Esophagus muscularis mucosa (tissue), 4 donors: ENCODE measurements at places on chromosomes 12 and 14. TPM values are rescaled to one million over a fixed set of nuclear protein-coding genes. Genes with fewer than 3 reads are reported as not detected.

CAMKK2 gene
- total RNA-seq: 44.4 TPM

TMTC2 gene
- total RNA-seq: 8.7 TPM

AQP6 gene
- total RNA-seq: not detected

DNA sequence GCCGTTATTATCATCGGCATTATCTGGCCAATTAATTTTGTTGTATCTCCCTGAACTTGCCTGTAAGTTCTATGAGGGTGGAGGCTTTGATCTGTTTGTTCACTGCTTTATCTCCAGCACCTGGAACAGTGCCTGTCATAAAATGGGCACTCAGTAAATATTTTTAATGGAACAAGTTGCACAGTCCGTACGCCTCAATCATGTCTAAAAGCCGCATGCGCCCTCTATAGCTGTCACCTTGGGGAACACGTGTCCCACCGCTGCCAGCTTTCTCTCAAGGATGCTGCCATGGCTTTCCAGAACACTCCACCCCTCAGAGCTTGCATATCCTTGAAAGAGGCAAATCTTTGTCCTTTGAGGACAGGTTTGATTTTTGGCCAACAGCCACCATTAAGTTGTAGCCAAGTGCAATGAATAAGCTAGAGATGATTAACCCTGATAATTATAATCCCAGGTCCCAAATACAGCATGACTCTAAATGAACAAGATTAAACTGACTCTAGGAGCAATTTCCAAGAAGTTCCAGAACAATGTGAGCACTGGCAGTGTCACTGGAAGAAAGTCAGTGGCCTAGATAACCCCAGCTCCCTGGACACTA is 55.1 kb downstream of the ERH start:
- DNase-seq: no peak
